ENCODE measurements at places on chromosomes 13 and 19.
A peak's percentile ranks its signal among the peaks of the same experiment; 100 is the strongest.

DNA sequence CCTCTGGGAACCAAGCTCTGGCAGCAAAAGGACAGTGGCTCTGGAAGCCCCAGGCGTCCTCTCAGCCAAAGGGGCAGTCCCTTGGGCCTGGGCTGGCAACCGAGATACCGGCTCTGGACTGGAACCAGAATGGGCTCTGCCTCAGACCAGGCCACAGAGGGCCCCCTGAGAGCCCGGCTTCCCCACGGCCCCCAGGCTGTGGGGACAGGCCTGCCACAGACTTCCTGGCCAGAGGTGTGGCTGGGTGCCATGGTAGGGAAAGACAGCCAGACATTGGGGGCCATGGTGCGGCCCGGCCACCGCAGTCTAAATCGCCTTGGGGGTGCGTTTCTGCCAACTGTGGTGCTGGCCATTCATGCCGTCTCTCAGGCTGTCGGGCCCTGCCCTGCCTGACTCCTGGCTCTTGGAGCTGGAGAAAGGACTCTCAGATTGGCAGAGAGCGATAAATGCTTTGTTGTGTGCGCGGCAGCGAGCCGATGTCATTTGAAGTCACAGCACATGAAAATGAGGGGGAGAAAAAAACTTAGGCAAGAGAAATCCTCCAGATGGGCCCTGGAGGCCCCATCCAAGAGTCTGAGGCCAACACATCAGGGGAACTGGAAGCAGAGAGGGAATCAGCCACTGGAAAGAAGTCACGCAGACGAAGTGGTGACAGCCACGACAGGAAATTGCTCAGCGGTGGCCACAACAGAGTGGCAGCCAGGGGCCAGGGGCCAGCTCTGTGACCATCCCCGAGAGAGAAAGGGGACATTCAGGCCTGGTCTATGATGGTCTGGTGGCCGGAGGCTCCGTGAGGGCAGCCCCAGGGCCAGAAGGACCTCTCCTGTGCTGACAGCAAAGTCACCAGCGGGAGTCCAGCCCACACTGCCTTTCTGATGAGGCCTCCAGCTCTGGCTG is 26.5 kb downstream of the SH3GL1 start:
- peak; percentile 29 for DNase-seq

- no peak for DNase-seq
Observed at GRCh38 chr19:15614507-15615379, at the start of gene CYP4F8. Gene CYP4F8 (plus strand): TSS chr19:15615218. CDS start chr19:15615617, 399 bp downstream.

GRCh38 chr19:42635233-42635539 is 40.5 kb upstream of the CEACAM8 start:
- no peak for DNase-seq

GRCh38 chr19:39351537-39352064 is 9.4 kb downstream of the SAMD4B start:
- DNase-seq = no peak

- no peak for DNase-seq
Observed at GRCh38 chr19:55406826-55407549, 600 bp downstream of the UBE2S start.

DNA sequence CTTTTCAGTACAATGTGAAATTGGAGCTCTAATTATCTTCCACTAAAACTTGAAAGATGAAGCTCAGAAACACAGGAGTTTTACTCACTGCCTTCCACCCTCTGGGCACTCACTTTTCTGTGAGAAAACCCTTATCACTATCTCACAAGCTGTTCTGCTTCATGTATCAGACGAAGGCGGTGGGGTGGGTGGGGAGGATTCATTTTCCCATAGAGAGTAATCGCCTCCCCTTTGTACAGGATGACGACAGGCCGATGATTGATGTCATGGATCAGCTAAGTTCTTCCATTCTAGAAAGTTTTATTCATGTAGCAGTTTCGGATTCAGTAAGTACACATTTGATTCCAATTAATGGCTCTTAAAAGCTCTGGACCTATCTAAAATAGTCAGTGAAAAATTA is 139.9 kb downstream of the ZAR1L start:
- no peak for DNase-seq

DNA sequence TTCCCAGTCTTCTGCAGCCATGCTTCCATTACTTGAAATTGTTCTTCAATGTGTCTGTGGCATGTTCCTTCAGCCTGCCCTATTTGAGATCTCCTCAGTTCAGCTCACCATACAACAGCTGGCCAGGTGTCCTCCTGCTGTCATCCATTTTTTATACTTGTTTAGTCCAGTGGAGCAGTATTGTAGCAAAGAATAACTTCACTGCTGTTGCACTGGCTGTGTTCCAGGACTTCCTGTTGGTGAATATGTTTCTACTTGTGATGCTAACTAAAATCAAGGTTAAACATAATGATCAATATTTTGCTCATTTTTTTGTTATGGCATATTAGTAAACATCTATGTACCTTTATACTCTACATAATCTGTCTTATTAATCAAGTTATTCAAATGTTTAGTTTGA is 1394.1 kb downstream of the PCDH9 start:
- DNase-seq = no peak

DNA sequence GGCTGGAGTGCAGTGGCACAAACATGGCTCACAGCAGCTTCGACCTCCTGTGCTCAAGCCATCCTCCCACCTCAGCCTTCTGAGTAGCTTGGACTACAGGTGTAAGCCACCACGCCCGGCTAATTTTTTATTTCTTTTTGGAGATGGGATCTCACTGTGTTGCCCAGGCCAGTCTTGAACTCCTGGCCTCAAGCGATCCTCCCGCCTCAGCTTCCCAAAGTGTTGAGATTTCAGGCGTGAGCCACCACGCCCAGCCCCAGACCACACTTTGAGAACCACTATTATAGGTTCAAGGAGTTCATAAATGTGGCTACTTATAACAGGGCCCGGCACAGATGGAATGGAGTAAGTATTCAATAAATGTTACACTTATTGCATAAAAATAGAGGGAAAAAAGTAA is 3.3 kb upstream of the SCN1B start:
- no peak for DNase-seq

DNA sequence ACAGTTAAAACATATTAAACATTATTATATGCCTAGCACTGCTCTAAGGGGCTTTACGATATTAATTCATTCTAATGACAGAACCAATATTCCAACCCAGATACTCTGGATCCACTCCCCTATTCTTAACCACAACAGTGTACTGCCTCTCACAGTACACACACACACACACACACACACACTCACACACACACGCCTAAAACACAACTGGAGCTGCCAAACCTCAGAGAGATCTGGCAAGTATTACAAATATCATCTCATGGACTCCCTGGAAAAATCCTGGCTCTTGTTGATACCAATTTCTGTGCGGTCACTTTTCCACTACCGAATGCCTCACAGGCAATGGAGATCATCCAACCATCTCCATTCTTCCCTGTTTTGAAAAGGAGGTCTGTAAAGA is 1.3 kb downstream of the ZNF780A start:
- DNase-seq = no peak

Data from cerebellar nuclear complex (tissue), 1 donor.